ELR (cell line): ENCODE measurements at places on chromosomes 12 and 14.

- peak; percentile 6 for DNase-seq
Observed at GRCh38 chr14:88791629-88792472, 902 bp downstream of the EML5 start.

- no peak for DNase-seq
Observed at GRCh38 chr14:75067212-75067611, 2.2 kb upstream of the ZC2HC1C start.

DNA sequence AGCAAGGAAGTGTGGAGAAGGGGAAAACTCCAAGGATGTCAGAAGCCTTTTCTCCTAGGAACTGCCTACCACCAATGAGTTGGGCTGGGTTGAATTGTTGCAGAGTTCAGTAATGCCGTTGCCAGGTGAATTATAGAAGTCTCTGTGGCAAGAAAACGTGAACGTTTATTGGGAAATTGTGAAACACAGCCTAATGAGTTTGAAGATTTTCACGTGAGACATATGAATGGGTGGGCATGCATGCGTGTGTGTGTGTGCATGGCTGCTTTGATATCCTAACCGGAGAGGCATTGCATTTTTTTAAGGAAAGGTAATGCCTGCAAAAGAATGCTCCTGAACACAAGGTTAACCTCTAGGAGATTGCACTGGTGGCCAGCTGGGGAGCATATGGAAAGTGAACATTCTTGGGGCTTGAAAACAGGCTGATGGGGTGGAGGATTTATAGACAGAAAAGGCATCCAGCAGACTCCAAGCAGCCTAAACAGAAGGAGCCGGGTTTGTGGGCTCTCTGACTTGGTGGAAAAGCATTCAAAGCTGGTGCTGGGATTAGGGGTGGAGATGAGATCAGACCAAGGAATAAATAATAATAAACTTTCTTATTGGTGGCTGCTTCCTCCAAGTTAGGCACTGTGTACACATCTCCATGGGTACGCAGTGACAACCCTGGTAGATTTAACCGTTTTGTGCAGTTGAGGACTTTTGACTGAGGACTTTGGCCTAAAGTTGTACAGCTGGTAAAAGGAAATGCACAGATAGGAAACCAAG is 67.8 kb downstream of the NTF3 start:
- peak; percentile 53 for DNase-seq

GRCh38 chr12:121949648-121950397 is 31.4 kb downstream of the CFAP251 start:
- peak; percentile 95 for DNase-seq

DNA sequence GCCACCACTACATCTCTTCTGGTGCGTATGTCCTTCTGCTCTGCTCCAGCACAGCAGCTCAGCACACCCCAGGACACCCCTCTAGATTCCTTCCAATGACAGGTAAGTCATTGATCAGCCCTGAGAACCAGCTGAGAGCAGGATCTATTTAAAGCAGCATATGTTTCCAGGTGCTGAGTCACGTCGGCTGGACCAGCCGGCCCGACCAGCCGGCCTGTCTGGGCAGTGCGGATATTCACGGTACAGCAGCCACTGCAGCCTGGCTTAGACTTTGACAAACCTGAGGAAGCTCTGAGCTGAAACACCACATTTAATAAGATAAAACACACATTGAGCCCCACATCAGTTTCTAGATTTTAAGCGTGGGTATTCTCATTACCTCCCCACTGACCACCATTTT is 31.8 kb upstream of the RPH3A start:
- DNase-seq = no peak

- DNase-seq = peak; percentile 18
Observed at GRCh38 chr12:70449074-70449752, 83.1 kb downstream of the KCNMB4 start.

GRCh38 chr12:120677765-120678473 is 9.0 kb upstream of the MLEC start:
- DNase-seq = peak; percentile 72

- DNase-seq = no peak
Observed at GRCh38 chr12:67541625-67541991, 106.9 kb upstream of the DYRK2 start.

DNA sequence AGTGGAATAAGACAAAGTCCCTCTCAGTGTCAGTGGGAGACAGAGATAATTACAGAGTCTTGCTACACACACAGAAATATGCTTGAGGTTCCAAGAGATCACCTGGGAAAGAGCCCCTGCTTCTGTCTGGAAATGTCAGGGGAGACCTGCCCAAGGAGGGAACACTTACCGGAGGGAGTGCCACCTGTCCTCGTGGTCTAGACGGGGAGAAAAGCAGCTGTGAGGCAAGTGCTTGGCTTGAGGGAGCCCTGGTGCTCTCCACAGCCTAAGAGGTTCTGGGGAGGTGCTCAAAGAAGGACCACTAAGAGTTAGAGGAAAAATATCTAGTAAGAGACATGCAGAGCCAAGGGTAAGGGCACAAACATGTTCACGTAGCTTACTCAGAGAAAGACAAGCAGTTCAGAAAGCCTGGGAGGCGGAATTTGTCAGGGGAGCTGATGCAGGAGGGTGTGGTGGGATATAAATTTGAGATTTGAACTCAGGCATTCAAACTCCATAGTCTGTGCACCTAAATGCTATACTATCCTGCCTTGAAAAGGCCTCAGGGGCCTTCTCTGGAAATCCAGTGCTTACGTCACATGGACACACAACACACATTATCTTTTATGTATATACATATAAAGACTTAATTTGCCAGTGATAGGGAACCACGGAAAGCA is 38.2 kb upstream of the GNPNAT1 start:
- DNase-seq = no peak

DNA sequence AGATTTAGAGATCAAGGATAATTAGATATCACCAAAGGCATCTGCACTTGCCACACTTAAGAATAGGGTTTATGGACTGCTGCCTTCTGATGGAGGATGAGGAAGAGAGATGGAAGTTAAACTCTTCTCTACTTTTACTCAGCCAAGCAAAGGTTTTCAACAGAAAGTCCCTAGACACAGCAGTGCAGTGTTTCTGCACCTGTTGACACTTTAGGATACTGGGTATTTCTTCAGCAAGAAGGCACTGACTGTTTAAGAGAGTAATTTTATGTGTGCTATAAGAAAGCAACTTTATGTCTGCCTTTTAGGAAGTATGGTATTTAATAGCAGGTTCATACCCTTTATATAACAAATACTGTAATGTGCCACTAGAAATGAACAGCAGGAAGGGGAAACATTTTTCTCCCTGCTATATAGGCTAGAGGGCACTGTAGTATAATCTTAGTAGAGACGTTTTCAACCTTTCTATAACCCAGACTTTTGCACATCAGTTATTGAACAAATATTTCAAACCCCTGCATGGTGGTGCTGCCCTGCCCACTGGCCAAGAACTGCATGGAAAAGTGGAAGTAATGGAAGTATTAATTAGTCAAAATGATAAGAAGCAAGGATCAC is 225.0 kb upstream of the GRIP1 start:
- no peak for DNase-seq

DNA sequence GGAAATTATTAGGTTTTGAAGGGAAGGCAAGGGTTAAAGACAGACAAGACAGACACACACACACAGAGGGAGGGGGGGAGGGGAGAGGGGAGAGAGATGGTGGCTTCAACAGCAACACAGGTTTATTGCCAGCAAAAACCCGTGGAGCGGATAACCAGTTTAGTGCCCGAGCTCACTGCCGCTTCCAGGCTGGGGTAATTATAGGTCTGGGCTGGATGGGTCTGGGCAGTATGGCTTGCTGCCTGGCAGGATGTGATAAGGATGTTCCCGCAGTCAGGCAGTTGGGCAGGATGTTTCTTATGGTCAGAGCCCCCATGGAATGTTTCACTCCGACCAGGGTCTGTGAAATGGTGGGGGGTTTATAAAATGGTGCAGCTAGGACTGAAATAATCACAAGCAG is 4.4 kb upstream of the TDRD9 start:
- no peak for DNase-seq

DNA sequence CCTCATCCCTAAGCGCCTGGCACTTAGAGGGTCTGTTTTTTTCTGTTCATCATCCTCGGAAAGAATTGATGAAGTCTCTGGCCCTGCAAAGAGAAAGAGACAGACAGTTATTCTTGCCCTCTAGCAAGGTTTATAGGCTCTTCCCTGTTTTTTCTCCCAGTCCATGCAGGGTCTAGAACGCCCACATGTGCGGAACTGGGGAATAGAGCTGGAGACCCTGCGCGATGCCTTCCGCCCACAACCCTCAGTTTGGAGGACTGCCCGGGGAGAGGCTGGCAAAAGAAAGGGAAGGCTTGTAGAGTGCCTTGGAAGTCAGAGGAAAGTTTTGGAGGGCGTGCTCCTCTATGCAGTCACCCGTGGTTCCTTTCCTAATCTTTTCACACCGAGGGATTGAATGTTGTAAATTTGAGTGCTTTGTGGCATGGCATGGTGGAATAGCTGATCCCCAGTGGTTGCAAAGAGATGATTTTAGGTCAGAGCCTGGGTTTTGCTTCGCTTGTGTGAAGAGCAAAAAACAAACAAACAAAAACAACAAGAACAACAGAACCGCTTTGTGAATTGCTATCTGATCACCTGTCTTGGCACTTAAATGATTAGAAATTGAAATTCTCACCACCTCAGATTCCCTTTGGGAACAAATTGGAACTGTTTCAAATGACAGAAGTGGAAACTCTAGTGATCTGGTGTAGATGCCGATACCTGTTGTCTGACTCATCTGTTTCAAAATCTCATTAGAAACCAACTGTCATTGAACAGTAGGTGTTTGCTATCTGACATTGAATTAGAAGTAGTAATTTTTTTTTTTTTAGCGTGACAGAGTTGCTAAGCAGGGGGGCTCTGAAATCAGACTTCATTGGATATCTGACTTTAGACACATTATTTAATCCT is 947 bp downstream of the GAS2L3 start:
- DNase-seq = peak; percentile 36

DNA sequence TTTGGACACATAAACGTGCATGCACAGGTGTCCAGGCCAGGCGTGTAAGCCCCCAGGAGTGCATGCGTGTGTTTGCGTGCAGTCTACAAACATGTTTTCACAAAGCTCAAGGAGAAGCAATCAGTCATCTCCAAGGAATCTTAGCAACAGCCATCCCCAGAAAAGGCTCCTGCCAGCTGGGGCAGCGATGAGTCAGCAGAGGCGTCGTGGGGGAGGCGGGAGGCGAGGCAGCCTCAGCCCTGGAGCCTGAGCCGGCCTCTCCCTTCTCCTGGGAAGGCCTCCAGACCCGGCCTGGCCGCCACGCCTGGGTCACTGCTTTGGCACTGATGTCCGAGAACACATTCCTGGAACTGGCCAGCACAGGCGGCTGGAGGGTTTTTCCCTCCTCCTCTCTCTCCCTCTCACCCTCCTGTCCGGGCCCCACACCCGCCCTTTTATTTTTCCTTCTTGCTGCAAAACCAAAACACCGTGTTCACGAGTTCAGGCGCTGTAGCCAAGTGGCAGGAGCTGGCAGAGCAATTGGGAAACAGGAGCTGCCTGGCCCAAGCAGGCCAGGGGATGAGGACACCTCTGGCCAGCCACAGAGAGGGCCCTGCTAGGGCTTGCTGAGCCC is 92.7 kb downstream of the LRRC74A start:
- DNase-seq = peak; percentile 98

- peak; percentile 85 for DNase-seq
Observed at GRCh38 chr14:102795060-102795925, 18.0 kb downstream of the TRAF3 start.
